ENCODE measurements at places on chromosomes 12 and 14.
A peak's percentile ranks its signal among the peaks of the same experiment; 100 is the strongest.

GRCh38 chr12:69024907-69025306 lies 91.9 kb upstream of the CPM start:
- no peak for DNase-seq

GRCh38 chr12:15005064-15005463 lies 32.2 kb downstream of the PDE6H start:
- no peak for DNase-seq

DNA sequence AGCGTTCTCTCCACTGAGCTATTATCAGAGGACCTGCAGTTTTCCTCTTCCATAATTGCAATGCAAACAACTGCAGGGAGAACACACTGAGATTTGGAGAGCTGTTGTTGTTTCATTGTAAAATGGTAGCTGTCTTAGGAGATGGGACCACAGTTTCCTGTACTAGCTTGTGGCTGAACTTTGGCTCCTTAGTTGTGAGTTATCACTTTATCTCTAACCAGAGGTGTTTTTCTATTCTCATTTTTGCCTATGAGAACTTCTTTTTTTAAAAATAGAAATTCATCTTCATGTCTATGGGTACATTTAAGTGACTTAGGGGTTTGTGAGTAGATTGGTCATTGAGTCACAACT lies 216.5 kb downstream of the SLC38A4 start:
- peak; percentile 81 for DNase-seq

GRCh38 chr14:105030194-105030593 lies 9.3 kb upstream of the CDCA4 start:
- DNase-seq = no peak

DNA sequence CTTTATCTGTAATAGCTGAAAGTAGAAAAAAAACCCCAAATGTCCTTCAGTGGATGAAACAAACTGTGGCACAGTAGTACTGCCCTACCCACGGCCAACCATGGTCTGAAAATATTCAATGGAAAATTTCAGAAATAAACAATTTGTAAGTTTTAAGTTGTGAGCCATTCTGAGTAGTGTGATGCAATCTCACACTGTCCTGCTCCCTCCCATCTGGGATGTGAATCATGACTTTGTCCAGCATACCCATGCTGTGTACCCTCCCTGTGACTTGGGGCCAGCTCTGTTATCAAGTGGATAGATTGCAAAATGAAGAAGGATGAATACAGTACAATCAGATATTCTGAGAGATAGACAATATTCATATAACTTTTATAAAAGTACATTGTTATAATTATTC lies 106.2 kb downstream of the SMOC1 start:
- no peak for DNase-seq

- no peak for DNase-seq
Observed at GRCh38 chr12:127054531-127054930, 1212.4 kb upstream of the TMEM132C start.

GRCh38 chr14:21084998-21085853 lies 13.2 kb downstream of the ZNF219 start:
- DNase-seq = no peak

GRCh38 chr14:80713076-80713850 lies 228.3 kb downstream of the CEP128 start:
- no peak for DNase-seq

DNA sequence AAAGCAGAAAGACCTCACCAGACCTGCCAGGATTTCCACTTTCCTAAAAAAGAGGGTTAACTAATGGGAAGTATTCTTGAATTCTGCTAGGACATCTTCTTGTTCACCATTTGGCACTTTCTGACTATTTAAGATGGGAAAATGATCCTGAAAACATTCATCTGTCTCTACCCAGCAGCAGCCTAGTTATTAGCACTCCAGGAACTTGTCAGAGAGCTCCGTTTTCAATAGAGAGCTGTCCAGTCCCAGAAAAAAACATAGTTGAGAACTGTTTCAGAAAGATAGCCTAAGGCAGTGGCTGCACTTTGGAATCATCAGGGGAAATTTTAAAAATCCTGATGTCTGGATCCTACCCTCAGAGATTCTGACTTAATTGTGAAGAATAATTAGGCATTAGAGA lies 22.1 kb upstream of the CEP83 start:
- DNase-seq = peak; percentile 83

DNA sequence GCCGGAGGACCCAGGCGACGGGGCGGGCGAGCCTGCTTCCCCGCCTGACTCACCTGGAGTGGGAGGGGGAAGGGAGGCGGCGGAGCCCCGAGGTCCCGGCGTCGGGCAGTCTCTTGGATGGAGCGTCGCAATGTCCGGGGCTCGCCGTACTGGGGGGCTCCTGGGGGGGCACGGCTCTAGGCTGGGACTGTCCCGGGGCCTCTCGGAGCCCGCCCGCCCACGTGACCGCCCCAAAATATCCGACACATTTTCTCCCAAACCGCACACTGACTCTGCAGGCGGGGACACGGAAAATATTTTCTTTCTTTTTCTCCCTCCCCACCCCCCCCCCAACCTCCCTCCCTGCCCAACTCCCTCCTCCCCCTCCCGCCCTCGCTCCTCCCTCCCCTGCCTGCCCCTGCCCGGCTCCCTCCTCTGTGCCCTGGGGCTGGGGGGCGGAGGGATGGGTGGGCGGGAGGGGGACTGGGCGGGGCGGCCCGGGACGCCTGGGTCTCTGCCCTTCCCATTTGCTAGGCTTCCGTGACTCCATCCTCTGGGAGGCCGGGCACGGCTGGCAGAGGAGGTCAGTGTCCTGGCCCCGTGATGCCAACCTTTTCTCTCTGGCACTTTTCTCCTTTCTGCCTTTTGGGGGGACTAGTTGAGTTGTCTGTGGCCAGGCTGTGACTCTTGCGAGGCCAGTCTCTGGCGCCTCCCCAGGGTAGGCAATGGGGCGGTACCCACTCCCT lies at the start of gene RARG:
TSS of gene RARG (minus strand) at position 289 of the 725 bp plus-strand sequence. CDS start 4,664 bp downstream, outside the sequence.
- DNase-seq = peak; percentile 80

Measured in NCI-H69 (cell line).